ENCODE measurements at places on chromosomes 5 and 9.

DNA sequence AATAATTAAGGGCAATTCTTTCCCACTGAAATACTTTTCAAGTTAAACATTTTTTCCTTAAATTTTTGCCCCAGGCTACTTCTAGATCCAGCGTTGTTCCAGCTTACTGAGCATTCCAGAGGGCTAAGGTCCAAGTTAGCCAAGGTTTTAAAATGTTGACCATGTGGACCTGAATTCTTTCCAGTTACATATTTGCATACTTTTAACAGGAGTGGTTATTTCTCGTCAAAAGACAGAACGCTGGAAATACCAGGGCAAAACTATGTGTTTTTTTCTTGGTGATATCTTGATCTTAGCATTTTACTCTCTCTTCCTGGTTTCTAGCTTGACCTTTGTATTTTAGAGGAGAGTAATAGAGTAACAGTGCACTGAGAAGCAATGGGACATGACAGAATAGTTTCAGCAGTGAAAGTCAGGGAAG lies 32.8 kb downstream of the TMC1 start:
- ATAC-seq, result no peak

DNA sequence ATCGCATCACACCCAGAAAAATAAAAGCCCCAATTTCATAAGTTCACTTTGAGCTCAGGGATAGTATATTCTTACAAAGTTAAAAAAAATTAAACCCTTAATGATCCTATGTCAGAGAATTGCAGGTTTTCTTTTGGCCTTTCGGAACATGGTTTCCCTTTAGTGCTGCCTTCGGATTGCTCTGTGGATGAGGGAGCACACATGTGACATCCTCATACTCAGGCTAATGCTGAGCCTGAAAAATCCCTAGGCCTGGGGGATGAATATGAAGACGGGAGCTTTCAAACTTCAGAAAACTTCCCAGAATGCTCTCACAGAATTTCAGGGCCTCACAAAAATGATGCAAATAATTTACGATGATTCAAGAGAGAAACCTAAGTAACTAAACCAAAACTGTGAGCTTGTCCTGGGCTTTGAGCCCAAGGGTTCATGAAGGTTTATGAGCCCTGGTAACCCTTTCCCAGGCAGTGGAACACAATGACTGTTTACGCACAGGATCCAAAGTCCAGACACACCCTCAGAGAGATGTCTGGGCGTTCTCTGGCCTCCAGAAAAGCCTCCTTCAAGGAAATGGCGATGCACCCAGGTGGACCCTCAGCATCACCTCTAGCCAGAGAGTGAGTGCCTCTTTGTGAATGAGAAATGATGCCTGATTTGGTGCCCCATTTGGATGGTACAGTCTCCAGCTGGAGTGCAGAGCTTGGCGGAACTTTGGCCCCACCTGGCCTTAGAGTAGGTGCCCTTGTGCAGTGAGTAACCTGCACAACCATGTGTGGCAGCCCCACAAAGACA lies 145.4 kb downstream of the ENTREP1 start:
- ATAC-seq, result no peak

DNA sequence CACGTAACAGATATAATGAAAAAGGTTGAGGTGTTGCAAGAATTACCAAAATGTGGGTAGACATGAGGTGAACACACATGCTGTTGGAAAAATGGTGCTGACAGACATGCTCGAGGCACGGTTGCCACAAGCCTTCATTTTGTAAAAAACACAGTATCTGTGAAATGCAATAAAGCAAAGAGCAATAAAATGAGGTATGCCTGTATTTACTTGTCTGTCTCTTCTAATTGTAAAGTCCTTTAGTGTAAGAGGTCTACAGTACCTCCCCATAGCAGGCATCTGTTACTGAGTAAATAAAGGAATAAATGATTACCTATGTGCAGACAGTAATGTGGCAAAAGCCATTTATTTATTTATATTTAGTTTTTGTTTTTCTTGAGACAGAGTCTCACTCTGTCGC lies 3.0 kb upstream of the CAST start:
- ATAC-seq, result no peak

DNA sequence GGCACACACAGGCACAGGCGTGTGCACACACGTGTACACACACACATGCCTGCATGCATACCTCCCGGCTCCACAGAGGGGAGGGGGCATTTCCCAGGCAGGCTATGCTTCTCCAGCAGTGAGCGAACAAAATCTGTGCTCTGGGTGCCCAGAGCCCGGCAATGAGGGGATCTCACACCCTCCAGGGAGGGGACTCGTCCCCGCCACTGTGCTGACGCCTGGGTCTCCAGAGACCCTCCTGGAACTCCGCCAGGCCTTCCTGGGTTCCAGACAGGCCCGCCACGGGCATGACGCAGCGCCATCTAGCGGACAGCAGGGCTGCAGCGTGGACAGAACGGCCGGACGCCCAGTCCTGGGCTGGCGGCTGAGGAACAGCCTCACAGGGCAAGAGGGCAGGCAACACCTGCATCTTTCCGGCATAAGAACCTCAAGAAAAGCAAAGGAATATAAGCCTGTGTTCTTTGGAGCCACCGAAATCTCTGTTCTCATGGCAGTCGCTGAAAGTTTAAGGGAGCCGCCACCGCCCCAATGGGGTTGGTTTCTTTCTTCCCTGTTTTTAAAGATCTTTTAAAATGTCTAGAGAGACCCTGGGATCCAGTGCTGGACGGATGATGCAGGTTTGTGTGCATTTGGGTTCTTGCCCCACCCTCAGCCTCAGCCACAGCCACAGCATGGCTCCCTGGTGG lies 135.6 kb upstream of the PPP1R26 start:
- peak; percentile 49 for ATAC-seq

DNA sequence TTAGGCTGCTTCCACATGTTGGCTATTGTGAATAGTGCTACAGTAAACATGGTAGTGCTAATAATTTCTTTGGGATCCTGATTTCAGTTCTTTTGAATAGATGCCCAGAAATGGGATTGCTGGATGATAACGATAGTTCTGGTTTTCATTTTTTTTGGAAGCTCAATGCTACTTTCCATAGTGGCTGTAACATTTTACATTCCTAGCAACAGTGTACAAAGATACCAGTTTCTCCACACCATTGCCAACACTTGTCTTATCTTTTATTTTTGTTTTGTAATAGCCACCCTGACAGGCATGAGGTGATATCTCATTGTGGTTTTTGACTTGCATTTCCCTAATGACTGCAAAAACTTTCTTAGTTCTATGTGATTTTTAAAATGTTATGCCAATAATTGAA lies 68.8 kb upstream of the LRRC70 start:
- no peak for ATAC-seq

DNA sequence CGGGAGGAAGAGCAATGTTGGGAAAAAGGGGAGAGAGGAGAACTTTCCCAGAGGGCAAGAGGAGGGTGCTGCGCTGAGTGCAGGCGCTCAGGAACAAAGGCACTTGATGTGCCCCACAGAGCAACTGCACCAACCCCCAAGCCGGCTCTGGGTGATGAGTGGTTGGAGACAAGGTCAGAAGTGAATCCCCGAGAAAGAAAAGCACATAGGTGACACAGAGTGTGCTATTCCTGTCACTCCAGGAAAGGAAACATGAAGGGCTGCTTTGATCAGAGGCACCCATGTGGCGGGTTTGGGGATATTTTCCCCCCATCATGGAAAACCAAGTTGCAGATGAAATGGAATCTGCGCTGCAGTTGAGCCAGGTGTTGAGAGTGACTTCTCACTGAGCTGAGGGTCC lies 20.7 kb upstream of the SLC25A48 start:
- no peak for ATAC-seq

DNA sequence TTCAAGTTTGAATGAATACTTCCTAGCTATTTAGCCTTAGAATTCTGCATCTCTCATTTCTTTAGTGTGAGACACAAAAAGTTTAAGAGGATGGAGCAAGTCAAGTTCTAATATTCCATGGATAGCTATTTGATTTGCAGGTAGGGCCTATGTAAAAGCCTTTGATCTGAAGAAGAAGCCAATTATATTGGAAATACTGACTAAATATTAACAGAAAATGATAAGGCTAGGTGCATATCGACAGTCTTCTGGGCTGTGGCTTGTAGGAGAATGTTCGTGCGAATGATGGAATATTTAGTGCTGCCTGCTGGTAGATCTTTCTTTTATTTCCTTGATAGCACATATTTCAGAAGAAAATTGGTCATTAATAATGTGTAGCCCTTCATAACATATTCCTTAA lies at the start of gene LECT2:
Gene LECT2, minus strand, starts transcription at position 85 of the 400 bp plus-strand sequence. CDS start 150 bp downstream, outside the sequence.
- ATAC-seq, result no peak

GRCh38 chr5:107505763-107506534 lies 164.8 kb downstream of the EFNA5 start:
- peak; percentile 16 for ATAC-seq

DNA sequence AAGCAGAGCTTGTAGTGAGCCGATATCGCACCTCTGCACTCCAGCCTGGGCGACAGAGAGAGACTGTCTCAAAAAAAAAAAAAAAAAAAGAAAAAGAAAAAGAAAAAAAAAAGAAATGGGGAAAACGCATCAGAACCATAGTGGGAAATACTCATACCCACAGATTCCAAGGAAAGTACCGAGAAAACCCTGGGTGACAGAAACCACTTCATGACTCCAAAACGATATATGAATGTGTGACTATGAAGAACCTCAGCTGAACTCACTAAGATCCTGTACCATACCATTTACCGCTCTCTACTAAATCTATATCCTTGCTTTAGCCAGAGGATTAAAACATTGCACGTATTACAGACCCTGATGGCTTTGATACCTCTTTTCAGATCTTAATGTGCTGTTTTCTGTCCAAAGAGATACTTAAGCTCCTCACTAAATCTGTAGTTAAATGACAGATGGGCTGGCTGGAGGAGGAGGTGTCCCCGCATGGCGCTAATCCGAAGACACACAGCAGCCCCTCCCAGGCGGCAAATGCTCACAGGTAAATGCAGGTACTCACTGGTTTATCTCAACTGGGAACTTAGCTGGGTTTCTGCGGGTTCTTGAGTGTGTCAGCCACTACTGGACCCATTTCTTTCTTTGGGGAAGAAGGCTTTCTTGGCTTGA lies 2.8 kb downstream of the LPCAT1 start:
- no peak for ATAC-seq

- no peak for ATAC-seq
Measured at GRCh38 chr5:33994845-33995244, 10.4 kb upstream of the SLC45A2 start.

DNA sequence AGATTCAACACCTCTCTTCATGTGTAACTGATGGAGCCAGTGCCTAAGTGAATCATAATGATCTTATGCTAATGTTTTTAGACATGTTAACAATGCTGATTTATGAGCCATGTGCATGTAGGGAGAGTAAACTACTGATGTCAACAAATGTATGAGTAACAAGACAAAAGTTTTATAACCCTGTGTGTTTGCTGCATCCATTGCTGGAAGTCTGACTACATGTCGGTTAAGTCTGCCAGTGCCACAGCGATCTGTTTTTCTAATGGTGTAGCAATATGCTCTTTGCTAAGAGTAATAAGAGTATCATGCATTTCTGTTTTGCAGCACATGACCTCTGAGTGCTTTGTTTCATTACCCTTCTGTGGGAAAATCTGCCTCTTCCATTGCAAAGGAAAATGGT lies 26.4 kb upstream of the TMOD1 start:
- no peak for ATAC-seq

DNA sequence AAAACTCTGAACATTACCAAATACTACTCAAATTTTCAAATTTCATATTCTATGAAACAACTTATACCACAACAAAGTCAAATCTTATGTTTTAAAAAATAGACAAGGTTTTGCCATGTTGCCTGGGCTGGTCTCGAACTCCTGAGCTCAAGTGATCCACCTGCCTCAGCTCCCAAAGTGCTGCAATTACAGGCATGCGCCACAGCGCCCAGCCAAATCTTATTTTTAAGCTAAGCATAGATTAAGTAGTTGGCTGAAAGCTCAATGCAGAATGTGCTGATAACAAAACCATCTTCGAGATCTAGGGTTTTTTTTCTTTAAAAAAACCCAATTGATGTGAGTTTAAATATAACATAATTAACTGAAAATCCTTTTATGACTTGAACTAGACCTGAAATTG lies 6.4 kb downstream of the LMBRD2 start:
- ATAC-seq, result no peak

GRCh38 chr5:26645659-26646058 lies 392.7 kb downstream of the CDH9 start:
- ATAC-seq, result no peak

DNA sequence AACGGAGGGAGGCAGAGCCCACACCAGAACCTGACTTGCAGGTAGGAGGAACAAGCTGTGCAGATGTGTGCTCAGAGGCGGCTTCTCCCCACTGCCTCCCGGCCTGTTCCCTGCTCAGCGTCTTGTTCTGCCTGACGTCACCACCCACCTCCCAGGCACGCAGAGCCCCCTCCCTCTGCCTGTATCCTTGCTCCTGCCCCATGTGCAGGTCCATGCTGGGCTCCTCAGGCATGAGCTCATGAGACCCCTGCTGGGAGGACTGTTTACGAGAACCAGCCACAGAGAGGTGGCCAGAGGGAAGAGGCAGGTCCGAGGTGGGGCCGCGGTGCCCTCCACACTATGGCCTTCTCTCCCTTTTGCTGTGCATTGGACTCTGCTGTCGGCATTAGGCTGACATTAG lies 45.5 kb downstream of the SLC6A3 start:
- no peak for ATAC-seq
